Renal cortex interstitium (tissue), 15 donors: ENCODE measurements at places on chromosomes 1 and 21.

DNA sequence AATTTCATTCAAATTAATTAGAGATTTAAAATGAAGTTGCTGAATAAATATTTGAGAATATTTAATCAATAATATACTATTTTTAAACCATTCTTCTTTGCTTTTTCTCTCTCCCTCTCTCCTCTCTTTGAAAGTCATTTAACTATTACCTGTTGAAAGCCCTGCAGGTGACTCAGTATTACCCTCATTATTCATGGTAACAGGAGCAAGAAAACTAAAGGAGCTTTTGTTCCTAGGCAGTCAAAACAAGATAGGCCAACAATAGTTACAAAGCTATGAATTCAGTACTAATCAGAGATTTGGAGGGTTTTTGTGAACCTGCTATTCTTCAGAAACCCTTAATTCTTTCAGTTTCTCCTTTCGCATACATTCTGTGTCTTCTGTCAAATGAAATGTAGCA is 721.3 kb upstream of the NCAM2 start:
- no peak for DNase-seq

DNA sequence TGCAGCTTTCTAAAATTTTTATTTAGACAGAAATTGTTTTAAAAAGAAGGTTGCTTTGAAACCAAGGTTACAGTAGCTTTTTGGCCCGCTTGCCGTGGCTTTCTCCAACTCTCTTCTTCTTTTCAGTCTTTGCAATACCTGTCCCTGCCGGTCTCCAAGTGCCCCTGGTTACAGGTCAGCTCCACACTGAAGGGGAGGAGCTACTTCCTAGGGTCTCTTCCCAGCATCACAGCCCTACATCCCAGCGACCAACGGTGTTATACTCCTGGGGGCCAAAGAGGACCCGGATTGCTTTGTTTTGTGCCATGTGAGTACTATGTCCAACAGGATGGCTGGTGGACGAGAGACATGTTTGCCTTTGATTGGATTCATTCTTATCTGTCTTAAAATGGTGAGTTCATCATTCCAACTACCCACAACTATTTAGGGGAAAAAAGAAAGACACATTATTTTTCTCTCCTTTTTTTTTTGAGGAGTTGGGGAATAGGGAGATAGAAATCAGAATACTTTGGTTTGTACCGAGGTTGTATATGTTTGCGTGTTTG is at the start of gene FNDC7:
Gene FNDC7, plus strand, starts transcription at position 303 of the 545 bp plus-strand sequence. Its CDS starts 26 bp downstream, at position 329.
- DNase-seq = no peak

DNA sequence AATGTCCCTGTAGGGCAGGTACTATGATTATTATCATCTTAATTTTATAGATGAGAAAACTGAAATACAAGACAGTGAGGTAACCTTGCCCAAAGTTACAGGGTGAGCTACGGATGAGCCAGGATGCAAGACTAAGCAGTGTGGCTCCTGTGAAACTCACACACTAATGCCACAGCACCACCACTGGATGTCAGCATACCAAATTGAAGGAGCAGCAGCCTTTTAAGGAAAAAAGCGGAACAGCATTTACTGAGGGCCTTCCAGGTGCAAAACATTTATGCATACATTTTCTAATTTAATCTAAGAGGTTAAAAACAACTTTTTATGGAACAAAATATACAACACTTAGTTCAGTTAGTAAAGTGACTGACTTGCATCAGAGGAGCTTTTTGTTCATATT is 41.7 kb downstream of the SEC16B start:
- no peak for DNase-seq

- DNase-seq = no peak
Measured at GRCh38 chr1:12502336-12503109, 115.5 kb downstream of the DHRS3 start.

- DNase-seq = no peak
Measured at GRCh38 chr1:61004262-61005003, 77.9 kb upstream of the NFIA start.

GRCh38 chr1:223748405-223748772 is 36.0 kb downstream of the CAPN2 start:
- DNase-seq = no peak

GRCh38 chr1:25989440-25990234 is 8.2 kb downstream of the PAFAH2 start:
- no peak for DNase-seq

GRCh38 chr21:28489821-28490350 is 502.8 kb downstream of the LTN1 start:
- no peak for DNase-seq

GRCh38 chr1:72280131-72280530 is 2.2 kb downstream of the NEGR1 start:
- DNase-seq = no peak

DNA sequence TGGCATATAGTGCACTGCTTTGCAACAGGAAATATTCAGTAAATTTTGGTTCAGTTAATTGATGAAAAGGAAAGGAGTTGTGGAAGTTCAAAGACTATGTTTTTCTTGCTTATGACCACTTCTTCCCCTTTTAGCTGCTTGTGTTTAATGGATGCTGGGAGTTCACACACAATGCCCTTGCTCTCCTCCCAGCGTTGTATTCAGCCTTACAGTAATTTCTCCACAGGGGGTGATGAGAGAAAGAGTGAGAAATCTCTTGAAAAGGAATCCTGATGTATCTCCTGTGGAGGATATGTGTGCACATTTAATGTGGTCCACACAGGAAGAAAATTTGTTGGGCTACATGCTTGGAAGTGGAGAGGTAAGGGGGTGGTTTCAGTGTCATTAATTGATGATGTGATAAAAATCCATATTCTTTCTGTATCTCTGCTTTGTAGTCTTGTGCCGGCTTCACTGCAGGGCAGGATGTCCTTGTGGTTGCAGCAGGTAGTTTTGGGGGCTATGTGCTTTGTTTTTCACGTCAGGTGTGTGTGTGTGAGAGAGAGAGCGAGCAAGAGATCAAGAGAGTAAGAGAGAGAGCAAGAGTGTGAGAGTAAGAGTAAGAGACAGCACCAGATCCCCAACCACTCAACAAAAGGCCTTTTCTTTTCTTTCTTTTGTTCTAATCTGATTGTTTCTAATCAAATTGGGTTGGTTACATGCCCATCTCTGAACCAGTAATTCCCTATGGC is 204.4 kb downstream of the RWDD3 start:
- DNase-seq = no peak

GRCh38 chr1:62263006-62263813 is 56.0 kb downstream of the KANK4 start:
- no peak for DNase-seq

DNA sequence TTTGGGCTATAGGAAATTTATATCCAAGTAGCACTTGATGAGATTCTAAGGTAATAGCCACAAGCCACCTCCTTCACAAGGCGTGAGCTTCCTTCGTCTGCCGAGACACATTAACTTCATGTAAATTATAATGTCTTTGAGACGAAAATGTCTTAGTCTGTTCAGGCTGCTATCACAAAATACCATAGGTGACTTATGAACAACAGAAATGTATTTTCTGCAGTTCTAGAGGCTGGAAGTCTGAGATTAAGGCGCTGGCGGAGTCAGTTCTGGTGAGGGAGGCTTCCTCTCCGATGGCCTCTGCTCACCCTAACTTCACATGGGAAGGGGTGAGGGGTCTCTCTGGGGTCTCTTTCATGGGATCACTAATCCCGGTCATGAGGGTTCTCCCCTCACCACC is 133.0 kb downstream of the ETS2 start:
- DNase-seq = no peak

GRCh38 chr1:180646093-180646492 is 14.3 kb downstream of the XPR1 start:
- no peak for DNase-seq

- no peak for DNase-seq
Measured at GRCh38 chr1:21707086-21707840, 38.1 kb upstream of the RAP1GAP start.

DNA sequence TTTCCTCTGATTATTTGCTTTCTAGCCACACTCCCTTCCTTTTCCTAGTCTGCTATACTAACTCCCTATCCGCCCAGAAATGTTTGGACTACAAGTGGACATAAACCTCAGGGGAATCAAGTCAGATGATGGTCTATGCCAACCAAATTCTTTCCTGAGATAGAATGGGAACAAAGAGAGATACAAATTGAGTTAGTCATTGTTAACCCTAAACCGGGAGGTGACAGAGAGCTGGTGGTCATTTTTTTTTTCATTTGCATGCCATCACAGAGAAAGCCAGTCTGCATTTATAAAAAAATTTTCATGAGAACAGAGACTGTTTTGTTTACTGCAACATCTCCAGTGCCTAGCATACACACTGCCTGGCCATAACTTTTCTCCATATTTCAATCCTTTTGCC is 35.0 kb downstream of the MYSM1 start:
- no peak for DNase-seq

GRCh38 chr1:150148837-150149270 is 862 bp upstream of the PLEKHO1 start:
- DNase-seq = no peak

DNA sequence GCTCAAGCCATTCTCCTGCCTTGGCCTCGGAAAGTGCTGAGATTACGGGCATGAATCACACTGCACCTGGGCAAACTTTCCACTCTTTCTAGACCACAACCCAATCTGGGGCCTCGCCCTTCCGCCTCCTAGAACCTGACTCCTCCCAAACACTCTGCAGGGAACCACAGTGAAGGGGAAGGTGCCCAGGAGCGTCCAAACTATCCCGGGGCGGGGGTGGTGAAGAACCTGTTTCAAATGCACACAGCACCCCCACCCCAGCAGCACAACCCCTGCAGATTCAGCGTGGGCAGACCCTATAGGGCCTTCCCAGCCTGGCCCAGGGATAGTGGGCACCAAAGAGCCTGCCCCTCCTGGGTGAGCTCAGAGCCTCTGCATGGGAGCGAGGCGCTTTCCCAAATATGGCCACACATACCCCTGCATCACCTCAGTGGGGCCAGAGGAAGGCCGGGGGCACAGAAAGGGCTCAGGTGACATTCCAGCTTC is 86.9 kb downstream of the STUM start:
- DNase-seq = no peak

- DNase-seq = no peak
Measured at GRCh38 chr21:37536616-37537278, 170.2 kb downstream of the DYRK1A start.

DNA sequence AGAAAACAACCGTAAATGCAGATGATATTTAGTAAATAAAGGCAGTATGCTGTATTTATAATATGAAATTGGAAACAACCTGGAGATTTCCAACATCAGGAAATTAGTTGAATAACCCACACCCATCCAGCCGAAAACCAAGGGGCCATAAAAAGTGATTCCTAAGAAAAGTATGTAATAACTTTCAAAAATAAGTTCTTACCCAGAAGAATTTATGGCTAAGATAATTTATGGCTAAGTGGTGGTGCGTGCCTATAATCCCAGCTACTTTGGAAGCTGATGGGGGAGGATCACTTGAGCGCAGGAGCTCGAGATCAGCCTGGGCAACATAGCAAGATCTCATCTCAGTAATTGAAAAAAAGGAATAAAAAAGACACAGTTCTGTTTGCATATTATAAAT is 43.2 kb downstream of the TMCO4 start:
- DNase-seq = no peak

GRCh38 chr1:100443811-100444571 is 91.7 kb downstream of the CDC14A start:
- no peak for DNase-seq

DNA sequence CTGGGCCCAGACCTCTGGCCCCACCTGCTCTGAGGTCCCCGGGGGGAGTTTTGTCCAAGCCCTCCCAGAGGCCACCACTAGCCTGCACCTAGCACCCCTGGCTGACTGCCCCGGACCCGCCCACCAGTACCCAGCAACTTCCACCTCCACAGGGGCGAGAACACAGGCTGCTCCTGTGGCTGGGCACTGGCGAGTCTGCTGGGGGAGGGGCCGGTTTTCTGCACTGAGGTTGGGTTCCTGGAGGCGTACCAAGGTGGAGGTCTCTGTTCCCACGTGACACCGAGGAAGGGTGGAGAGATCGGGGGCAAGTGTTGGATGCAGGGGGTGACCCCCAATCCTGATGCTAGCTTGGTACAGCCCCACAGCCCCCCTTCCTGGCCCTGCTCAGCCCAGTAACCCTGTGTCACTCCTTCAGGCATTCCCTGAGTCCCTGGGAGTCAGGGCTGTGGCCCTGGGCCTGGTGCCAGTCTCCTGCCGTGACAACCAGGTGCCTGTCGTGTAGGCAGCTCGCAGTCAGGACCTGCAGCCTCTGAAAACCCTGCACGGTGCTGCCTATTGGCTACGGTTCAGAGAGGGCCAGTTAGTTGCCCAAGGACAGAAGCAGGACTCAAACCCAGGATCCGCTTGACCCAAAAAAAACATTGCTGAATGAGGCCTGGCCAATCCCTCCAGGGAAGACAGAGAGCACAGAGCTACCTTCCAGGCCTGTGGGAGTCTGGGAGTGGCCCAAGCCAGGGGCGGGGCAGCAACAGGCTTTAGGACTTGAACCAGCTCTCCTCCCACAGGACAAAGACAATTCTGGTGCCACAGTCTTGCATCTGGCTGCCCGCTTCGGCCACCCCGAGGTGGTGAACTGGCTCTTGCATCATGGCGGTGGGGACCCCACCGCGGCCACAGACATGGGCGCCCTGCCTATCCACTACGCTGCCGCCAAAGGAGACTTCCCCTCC is 3.1 kb downstream of the ESPN start:
- DNase-seq = no peak

DNA sequence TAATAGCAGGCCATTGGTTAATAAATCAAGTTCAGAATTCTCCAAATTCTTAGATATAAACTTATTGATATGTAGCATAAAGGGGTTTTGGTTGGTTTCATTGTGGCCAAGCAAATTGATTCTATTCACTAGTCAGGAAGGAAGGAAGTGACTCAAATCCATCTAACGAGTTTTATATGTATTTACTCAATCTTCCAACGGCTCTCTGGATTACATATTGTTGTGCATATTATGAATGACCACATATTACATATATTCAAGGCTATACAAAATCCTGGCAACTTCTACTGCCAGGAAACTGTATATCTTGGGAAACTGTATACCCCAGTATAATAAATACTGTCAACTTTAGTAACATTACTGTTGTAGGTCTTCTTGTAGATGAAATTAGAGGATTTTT is 20.1 kb upstream of the PDE4B start:
- DNase-seq = no peak

DNA sequence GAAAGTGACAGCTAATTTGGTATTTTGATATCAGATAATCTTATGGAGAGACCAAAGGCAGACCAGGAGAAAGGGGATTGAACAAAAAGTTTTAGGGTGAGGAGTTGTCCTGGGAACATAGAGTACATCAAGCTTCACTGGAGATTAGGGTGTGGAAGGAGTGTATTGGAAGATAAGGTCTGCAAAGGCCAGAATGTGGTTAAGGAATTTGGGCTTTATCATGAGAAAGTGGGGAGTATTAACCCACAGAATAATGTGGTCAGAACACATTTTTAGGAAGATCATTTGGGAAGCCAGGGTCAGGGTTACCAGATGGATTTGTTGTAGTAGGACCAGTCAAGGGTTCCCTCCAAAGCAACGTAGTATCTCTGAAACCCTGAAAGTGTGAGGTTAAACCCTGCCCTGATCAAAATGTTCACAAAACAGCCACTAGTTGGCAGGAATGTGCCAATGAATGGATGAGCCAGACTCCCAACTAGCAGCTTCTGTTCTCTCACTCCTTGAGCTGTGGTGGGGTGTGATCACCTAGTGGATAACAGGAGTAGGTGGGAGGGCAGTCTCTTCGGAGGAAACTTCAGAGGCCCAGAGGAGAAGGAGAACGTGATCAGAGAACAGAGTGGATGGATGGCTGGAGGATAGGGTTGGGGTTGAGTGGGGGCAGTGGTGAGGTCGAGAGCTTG is 35.8 kb downstream of the SLC2A1 start:
- DNase-seq = no peak
